ENCODE measurements at places on chromosomes 7 and 10.

DNA sequence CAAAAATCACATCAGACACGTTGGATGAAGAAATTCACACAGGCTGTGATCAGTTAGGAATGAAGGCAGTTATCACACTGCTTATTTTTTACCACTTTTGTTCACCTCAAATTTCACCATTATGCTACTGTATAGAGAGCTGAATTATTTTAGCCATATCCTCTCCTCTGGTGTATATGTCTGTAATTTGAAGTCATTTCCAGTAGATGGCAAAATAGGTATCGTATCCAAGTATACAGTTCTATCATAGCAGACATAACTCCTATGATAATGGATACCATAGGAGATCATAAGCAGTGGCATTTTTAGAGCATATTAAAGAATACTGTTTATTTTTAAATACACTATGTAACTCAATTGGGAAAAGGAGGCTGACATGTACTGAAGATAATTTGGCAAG, 909.7 kb downstream of the DNAJB9 start:
- DNase-seq: no peak

DNA sequence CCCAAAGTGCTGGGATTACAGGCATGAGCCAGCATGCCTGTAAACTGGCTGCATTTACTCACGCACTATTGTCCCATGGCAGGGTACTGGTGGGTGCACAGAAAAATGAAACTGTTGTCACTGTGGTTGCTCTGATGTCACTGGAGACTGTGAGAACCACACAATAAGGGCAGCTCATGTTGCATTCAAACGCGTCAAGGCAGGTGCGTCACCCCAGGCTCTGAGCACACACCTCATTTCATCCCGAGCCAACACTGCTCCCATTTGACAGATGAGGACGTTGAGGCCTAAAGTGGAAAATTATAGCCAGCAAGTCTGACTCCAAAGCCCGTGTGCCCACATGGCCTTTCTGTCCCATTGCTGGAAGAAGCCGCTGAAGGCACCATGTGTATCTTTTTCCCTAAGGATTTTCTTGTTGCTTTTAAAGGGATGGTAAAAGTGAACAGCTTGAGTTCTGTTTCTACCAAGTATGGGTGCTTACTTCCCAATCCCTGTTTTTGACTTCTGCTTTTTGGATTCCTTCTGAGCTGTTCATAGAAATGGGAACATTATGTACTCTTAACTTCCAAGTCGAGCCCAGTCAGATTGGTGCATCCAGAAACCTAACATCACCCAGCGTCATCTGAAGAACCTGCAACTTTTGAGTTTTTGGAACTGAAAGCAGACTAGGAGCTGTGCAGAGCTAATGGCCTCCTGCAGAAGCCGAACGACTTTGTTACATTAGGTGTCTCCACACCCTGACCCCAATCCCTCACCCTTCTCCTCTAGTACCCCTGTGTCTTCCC, 60.1 kb upstream of the CARD11 start:
- no peak for DNase-seq

DNA sequence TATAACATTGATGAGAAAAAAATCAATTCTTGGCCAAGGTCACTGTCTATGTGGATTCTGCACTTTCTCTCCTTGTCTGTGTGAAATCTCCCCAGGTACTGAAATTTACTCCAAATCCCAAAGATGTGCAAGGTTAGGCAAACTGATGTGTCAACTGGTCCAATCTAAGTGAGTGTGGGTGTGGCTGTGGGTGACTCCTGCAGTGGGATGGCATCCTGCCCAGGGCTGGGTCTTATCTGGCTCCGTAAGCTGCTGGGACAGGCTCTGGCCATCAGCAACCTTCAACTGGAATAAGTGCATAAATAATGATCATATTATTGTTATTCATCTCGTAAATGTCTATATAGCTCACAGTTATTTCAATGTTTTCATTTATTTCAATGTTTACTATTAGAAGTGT, 79.3 kb downstream of the JCAD start:
- DNase-seq: no peak

GRCh38 chr10:119296703-119297102, 89.3 kb downstream of the GRK5 start:
- no peak for DNase-seq

- no peak for DNase-seq
Measured at GRCh38 chr10:86229376-86229775, 137.2 kb downstream of the GRID1 start.
